ENCODE measurements at places on chromosomes 13 and 19.

- no peak for DNase-seq
- no peak overlapping the region for H3K27ac ChIP-seq
- no peaks in the 10 kb centered on the region for H3K27me3 ChIP-seq
Measured at GRCh38 chr13:27408074-27408473, 16.3 kb upstream of the GTF3A start.

- no peak overlapping the region for H3K4me3 ChIP-seq
- H3K27ac ChIP-seq: no peak overlapping the region
- no peaks in the 10 kb centered on the region for H3K27me3 ChIP-seq
- H3K36me3 ChIP-seq: no peaks in the 10 kb centered on the region
- no peak for DNase-seq
Measured at GRCh38 chr13:104477261-104477660, 1411.0 kb upstream of the SLC10A2 start.

DNA sequence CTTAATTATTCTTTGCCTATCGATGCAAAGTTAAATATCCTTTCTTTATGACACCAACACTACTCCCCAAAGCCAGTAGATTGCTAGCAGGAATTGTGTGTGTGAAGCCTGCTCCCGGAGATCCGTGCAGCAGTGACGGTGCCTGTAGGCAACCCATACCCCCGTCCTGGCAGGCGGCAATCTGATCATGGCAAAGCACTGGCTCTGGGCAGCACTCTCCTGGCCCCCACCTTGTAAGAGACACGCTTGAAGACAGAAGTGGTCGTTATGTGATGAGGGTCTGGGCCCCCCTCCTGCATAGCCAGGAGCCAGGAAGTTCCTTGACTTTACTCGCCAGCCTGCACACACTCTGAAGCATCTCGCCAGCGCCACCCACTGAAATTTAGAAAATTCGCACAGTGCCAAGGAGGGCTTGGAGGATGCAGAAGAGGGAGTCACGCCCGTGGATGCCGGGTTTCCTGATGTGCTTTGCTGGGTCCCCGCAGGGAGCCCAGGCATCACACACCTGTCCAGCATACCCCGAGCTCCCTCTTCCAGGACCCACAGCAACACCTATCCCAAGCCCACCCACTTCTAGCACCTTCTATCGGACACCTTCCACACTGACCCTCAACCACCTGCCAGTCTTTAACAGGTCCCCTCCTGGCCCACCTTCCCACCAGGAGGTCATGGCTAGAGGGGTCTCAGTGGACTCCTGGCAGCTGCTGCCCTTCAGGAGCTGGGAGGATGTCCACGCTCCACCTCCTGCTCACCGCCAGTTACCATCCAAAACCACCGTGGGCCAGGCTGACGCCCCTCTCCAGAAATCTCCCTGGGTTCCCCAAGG, 54.5 kb downstream of the CEBPG start:
- H3K4me1 ChIP-seq: no peaks in the 10 kb centered on the region
- H3K36me3 ChIP-seq: no peaks in the 10 kb centered on the region
- H3K27me3 ChIP-seq: no peaks in the 10 kb centered on the region

- DNase-seq: no peak
- H3K27me3 ChIP-seq: no peaks in the 10 kb centered on the region
- no peaks in the 10 kb centered on the region for H3K36me3 ChIP-seq
- H3K4me3 ChIP-seq: no peak overlapping the region
Measured at GRCh38 chr19:33699754-33700407, 78.1 kb downstream of the CHST8 start.

DNA sequence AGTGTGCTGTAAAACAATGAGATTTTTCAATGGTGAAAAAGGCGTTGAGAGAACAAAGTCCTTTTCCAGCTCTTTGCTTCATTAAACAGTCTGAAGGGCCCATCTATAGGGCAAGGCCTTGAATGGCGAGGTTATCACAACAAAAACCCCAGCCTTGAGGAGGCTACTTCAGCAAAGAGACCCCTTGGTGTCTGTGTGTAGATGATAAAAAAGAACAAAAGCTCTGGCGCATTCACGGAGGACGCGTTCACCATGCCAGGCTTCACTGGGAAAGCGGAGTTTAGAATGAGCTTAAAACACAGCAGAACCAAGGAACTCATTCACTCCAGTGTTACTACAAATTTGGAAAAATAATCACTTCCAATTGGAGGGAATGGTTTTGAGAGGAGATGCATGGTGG, 530.0 kb upstream of the ARGLU1 start:
- H3K27me3 ChIP-seq: no peaks in the 10 kb centered on the region
- H3K4me1 ChIP-seq: no peaks in the 10 kb centered on the region
- no peak overlapping the region for H3K27ac ChIP-seq
- DNase-seq: no peak
- H3K4me3 ChIP-seq: no peak overlapping the region

DNA sequence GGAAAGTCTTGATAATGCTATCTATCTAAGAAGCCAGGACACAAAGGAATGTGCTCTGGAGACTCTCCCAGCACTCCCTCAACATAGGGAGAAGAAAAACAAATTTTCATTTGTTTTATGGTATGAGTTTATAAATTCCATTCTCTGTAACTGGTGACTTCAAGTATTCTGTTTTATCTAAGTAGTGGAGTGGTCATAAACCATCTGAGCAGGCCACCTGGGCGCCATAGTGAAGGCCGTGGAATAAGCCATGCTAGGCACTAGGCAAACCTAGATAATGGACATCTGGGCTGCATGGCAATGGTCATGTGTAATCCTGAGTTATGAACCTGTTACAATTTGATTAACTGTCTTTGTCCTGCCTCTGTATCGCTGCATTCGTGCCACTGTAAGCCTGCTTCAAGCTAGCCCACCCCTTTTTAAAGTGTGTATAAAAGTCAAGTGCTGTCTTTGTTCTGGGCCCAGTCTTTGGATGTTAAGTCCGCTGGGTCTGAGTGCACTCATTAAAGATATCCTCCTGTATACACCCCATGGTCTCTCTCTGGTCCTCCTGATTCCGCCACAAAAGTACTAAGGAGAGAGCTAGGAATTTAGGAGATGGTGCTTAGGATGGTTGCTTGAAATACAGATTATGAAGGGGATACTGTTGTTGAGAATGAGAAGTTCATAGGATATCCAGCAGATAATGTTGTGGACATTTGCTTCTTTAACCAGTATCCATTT, 13.2 kb downstream of the GTF2F2 start:
- no peak overlapping the region for H3K4me3 ChIP-seq
- no peaks in the 10 kb centered on the region for H3K27me3 ChIP-seq
- no peaks in the 10 kb centered on the region for H3K4me1 ChIP-seq
- no peak for DNase-seq

Data from thoracic aorta (tissue), 2 donors.